ENCODE measurements at places on chromosomes 2 and 18.

- DNase-seq: no peak
Observed at GRCh38 chr2:172698041-172698863, 37.4 kb upstream of the RAPGEF4 start.

DNA sequence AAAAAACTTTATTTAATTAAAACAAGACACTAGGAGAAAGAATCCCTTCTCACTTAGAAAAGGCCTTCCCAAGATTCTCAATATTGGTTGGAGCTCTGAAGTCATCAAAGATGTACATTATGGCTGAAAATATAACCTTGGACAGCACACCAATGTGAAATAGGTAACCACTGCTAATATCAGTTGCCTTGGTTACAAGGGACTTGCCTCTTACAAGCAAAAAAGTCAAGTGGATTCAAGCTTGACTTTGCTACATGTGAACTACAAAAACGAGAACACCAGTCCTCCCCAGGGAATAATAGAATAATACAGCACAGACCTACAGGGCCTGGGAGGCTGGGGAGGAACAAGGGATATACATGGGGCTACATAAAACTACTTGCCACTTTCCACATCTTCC is 46.1 kb downstream of the NABP1 start:
- DNase-seq: no peak

- no peak for DNase-seq
Observed at GRCh38 chr2:15964936-15965563, 24.7 kb downstream of the MYCN start.

DNA sequence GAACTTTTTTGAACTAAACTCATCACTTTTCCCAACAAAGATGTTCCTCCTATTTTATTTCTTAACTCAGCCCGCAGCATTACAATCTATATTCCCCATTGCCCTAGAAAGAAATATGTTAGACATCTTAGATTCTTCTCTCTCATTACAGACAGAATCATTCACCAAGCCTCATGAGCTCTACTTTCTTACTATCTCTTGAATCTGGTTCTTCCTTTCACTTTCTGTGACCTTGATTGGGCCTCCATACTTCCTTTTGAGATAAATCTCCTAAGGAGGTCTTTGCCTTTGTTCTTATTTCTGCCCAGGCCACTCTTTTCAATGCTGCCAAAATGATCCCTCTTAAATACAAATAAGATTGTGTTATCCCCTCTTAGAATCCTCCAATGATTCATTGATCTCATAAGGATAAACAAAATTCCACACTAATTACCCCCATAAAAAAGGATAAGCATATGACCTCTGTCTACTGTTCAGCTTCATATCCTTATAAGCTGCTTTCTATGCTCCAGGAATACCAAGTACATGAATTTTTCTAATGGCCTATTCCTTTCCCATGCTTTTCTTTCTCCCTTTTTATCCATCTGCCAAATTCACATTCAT is 400.0 kb downstream of the ARHGAP15 start:
- DNase-seq: no peak

- no peak for DNase-seq
Observed at GRCh38 chr18:22342625-22343024, 75.1 kb downstream of the CTAGE1 start.

DNA sequence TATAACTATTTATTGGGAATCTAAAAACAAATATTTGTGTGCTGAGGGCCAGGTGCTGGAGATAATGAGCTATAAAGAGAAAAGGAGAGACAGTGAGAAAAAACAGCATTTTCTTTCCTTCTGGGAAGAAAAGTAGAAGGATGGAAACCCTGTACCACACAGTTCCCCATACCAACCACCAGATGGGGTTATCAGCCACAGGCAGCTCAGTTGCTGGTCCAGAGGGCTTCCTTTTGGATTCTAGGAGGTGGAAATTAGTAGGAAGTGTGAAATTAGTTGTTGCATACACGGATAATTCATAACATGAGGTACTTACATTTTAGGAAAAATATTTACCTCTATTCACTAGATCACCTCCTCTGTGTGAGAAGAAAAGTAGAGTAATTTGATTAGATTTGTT is 237.0 kb upstream of the FOSL2 start:
- DNase-seq: no peak

DNA sequence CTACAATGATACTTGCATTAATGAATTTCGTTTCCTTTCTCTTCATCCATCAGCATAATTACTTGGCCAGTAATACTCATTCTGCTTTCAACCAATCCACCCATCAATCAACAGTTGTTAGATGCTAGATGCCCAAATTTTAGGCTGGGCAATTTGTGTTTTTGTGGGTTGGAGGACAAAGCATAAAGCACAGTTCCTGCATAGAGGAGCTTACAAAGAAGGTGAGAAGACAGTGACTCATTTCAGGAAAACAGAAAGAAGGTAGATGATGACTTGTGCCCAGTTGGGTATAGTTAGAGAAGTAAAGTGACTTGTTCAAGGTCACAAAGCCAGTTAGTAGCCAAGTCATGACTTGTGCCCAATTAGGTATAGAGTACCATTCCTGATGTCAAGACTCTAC is 1186.8 kb upstream of the CELF4 start:
- no peak for DNase-seq

GRCh38 chr2:190507135-190507534 is 27.4 kb downstream of the NEMP2 start:
- peak; percentile 53 for DNase-seq

DNA sequence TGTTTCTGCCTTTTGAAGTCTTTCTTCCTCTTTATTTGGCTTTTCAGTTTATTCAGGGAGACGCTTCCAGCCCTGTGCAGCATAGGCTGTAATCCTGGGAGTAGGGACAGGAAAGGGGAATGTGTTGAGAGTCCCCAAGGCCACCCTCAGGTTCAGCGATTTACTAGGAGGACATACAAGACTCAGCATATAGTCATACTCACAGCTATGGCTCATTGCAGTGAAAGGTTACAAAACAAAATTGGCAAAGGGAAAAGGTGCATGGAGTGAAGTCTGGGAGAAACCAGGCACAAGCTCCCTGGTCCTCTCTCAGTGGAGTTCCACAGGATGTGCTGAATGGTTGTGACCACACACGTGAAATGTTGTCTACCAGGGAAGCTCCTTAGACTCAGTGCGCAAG is 49.6 kb upstream of the ZNF638 start:
- DNase-seq: no peak

DNA sequence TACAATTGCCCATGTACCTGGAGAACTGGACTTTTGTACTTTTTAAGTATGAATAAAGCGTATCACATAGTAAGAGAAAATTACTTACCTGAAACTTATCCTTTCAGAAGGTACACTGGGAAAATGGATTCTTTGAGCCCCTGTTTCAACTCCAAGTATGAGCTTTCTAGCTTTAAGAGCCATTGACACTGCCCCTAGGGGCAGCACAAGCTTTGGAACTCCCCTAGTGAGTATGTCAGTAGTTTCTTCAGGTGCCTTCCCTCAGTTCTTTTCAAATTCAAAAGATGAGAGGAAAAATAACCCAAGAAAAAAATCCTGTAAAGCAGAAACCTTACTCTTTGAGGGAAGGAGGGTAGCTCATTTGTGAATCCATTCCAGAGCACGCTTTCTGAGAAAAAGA is 124.1 kb downstream of the MEMO1 start:
- DNase-seq: no peak

- no peak for DNase-seq
Observed at GRCh38 chr2:1692342-1692741, 52.0 kb downstream of the PXDN start.

- no peak for DNase-seq
Observed at GRCh38 chr2:177275040-177275742, 10.7 kb upstream of the NFE2L2 start.

DNA sequence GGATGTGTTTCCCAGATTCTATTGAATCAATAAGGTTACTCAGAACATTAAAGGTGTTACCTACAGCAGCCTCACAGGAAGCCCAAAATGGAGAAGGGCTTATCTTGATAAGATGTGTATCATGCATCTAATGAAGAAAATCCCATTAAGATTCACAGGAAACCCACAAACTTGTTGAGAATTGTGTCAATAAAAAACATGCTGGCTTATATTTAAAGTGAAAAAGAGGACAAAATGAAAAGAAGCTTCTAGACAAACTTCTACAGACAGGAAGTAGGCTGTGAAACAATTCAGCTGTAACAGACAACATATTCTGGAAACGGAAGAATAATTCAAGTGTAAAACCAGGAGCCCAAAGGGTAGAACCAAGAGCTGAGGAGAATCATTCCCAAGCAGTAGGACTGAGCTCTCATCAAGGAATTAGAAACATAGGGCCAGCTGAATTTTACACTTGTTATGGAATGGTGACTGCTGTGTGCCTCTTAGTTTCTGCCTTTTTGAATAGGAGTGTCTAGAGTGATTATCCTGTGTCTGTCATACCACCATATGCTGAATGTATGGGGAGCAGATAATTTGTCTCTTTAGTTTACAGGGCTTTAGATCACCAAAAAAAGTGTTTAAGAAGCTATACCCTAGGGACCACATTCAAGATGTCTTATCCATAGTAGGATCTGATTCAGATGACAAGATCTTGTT is 9.6 kb downstream of the IMMT start:
- no peak for DNase-seq

DNA sequence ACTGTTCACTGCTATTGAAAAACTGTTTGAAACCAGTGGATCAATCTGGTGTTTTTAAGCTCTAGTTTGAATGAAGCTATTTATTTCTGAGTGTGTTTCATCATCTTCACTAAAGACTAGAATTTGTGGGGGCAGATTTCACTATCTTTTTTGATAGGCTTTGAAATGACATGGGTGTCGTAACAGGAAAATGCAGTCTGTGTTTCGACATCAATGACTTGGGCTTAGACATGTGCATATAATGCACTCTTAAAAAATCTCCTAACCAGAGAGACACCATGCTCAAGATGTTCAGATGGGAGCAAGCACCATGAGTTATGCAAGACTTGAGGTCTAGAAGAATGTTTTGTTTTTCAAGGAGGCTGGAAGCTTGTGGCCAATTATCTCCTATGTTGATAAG is 221.6 kb downstream of the GPD2 start:
- no peak for DNase-seq

- DNase-seq: no peak
Observed at GRCh38 chr18:43863180-43863579, 585.9 kb upstream of the SYT4 start.

- no peak for DNase-seq
Observed at GRCh38 chr2:237497838-237498186, 10.8 kb downstream of the MLPH start.

GRCh38 chr18:21012308-21012707 is 99.3 kb downstream of the ROCK1 start:
- no peak for DNase-seq

GRCh38 chr2:73993778-73994177 is 9.1 kb downstream of the TET3 start:
- no peak for DNase-seq

- DNase-seq: no peak
Observed at GRCh38 chr18:48035556-48035860, 105.0 kb upstream of the SMAD2 start.

DNA sequence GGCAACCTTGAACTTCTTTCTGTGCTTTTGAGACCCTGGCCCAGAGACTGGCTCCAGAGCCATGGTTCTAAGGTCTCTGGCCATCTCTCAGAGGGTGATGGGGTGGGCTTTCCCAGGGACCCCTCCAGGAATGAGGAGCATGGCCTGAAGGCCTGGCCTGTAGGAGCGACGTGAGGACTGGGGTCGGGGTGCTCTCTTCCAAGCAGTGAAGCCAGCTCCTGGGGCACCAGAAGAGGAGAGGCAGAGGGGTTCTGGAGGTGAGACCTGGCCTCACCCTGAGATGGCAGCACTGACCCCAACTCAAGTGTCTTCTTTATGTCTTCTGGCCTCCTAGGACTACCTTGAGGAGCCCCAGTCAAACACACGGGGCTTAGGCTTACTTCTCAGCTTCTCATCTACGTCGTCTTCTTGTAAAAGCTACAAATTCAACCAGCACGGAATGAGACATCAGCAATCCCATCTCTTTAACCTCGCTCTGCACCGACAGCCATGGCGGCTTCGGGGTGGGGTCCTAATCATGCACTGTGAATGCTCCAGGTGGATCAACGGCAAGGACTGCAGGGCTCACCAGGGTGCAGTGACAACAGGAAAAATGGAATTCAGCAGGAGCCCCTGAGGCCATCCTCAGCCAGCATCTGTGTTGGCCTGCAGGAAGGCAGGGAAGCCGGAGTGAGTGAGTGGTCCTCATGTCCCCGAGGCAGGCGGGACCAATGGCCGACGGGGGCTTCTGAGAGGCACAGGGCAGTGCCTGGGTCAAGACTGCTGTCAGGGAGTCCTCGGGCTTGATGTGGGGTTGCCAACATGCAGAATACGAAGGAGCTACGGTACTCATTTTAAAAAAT is 214.1 kb downstream of the HDAC4 start:
- DNase-seq: no peak

DNA sequence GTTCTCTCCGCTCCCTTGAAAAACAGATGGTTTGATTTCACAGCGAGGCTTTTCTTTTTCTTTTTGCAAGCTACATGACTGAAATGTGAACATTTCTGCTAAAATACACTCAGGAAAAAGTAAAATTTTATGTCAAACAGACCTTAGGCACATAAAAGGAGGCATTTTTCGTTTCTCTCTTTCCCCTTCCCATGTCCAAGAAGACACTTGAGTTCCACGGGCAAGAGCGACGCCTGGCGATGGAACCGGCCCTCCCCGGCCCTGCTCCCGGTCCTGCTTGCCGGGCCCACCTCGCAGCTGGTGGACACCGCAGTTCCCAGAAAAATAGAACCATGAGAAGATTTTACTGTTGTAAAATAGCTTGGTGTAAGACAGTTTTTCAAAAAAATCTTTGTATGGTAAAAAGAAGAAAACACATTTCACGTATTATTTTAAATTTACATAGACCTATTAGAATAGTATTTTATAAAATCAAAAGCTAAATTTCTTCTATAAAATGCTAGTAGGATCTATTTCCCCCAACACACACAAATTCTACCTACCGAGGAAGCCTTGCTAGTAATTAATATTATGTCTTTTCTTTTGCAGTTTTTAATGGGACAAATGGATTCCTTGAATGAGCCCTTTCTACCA is 2.3 kb upstream of the ALKAL2 start:
- DNase-seq: no peak

GRCh38 chr2:137838255-137839092 is 125.8 kb upstream of the HNMT start:
- DNase-seq: no peak

DNA sequence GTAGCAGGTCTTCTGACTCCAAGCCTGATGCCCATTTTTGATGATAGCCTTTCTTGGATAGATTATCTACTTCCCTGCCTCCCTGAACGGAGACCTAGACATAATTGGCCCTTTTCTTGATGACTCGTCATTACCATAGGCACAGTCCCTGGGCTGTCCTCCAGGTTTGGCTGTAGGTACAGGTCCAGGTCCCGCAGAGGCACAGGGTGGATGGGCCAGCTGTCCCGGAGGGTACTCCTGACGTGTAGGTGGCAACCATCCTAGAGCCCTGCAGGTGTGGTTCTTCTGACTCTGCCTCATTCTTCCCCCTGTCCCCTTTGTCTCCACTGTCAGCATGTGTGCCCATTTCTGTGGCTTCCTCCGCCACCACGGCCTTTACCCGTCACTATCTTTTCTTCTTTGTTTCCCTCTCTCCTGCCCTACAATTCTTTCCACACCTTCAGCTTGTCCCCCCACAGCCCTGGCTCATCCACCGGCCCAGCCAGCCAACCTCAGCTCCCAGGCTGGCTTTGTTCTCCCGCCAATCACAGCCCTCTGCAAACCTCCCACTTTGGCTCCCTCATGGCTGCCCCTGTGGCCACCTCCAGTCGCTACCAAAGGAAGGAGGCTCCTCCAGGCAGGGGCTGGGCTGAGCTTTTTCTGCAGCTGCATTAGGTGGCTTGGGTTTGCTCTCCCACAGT is 102.8 kb downstream of the SMAD7 start:
- no peak for DNase-seq
